ENCODE measurements at places on chromosomes 1 and 21.

- no peak for DNase-seq
Observed at GRCh38 chr1:113545626-113546025, 155.3 kb downstream of the MAGI3 start.

- DNase-seq = no peak
Observed at GRCh38 chr21:46229133-46229922, 754 bp upstream of the LSS start.

GRCh38 chr1:209607795-209608178, 24.3 kb downstream of the CAMK1G start:
- no peak for DNase-seq

GRCh38 chr1:168683871-168684270, 45.1 kb downstream of the DPT start:
- DNase-seq = no peak

Data from activated naive CD4-positive, alpha-beta T cell (primary cell).